Stimulated activated CD4-positive, alpha-beta T cell treated with anti-CD3 and anti-CD28 coated beads, Interleukin-4, amount 100 ng/mL, for 4 hours (primary cell): ENCODE measurements at places on chromosomes 3 and 15.

GRCh38 chr3:195540027-195540426, 3.1 kb downstream of the PPP1R2 start:
- DNase-seq: no peak

DNA sequence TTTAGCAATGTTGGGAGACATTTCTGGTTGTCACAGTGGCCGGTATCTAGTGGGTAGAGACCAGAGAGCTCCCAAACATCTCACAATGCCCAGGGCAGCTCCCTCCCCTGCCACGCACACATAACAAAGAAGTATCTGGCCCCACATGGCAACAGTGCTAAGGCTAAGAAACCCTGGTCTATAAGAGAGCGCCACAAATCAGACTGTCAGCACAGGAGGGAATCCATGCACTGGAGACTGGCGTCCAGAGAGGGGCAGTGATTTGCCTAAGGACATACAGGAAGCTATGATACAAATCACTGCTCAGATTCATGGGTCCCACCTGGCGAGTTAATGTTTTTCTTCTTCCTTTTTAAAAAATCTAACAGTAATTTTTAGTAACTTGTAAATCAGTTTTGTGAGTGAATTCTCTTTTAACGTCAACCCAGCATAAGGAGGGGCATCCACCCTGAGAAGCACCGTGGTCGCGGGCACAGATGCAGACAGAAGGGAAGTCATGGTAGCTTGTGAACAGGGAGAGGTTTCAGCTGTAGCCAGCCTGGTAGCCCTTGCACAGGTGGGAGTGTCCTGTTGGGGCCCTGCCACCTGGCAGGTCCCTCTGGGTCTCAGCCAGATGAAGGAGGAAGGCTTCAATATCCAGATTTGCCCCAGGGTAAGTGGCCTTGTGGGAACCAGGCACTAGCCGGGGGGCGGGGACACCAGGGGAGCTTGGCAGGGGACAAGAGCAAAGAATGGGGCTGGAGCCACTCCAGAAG, 8.7 kb downstream of the ISG20 start:
- DNase-seq: no peak

GRCh38 chr3:85710490-85710889, 751.7 kb downstream of the CADM2 start:
- DNase-seq: no peak

DNA sequence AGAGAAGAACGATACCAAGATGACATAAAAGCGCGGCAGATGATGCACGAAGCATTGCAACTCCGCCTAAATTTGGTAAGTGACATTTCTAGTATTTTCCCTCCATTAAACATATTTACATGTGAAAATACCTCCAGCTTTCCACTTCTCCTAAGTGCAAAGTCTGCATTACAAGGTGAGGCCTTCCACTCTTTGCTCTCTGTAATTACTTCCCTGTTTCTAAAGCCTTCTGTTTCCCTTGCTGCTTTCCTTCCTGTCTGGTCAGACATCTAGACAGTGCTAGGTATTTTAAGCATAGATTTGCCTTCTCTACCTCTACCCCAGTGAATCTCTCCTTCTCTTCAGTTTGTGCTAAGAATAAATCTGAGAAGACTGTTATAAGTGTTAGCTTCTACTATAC, 1.9 kb downstream of the P2RY12 start:
- DNase-seq: no peak

DNA sequence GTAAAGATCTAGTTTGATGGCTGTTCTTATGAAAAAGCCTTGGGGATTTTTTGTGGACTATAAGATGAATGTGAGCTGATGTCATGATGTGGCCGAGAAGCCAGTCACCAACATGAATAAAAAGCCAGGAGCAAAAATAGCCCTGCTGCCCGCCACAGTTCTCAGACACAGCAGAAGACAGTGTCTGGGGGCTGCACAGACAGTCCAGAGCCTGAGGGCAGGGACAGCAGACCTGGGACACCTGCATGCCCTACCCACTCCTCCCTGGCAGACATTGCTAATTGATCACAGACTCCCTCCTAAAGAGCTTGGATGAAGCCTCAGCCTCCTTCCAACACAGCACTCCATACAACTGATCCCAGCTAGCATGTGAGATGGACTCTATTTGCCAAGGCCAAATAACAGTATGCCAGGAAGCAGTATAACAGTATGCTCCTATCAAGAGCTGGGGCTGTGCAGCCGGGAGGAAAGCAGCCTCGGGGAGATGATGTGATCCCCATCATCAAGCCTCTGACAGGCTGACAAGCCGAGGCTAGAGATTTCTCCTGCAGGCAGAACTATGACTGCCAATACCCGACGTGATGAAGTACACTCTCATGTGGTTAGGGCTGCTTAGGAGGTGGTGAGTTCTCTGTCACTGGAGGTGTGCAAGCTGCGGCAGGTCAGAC, 105.4 kb upstream of the RPL32 start:
- DNase-seq: no peak

- no peak for DNase-seq
These were observed 1.1 kb downstream of the PARP6 start for GRCh38 chr15:72271221-72271620.

DNA sequence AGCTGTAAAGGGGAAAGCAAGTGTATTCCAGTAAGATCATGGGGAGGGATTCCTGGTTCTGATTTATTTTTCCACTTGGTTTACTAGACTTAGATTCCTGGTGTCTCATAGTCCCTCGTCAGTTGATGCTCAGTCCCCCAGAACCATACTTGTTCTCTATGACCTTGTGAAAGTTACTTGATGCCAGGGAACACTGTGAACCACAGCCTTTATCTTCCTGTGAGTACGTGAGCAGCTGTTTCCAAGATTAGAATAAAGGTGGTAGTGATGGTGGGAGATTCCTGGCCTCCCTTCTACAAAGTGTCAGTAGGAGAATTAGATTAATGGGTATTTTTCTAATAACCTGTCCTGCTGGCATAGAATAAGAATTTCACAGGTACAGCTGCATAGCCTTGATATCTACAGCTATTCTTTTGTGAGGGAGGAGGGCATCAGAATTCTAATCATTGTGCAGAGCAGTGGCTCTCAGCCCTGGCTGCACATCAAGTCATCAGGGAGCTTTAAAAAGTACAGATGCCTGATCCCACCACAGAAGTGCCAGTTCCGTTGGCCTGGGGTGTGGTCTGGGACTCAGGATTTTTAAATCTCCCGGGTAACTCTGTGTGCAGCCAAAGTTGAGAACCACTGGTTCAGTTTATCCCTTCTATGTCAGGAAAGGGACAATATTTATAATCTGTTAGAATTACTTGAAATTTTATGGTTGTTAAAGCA, 20.0 kb downstream of the GPD1L start:
- DNase-seq: no peak

- DNase-seq: no peak
These were observed 31.2 kb downstream of the CASR start for GRCh38 chr3:122214711-122215110.

DNA sequence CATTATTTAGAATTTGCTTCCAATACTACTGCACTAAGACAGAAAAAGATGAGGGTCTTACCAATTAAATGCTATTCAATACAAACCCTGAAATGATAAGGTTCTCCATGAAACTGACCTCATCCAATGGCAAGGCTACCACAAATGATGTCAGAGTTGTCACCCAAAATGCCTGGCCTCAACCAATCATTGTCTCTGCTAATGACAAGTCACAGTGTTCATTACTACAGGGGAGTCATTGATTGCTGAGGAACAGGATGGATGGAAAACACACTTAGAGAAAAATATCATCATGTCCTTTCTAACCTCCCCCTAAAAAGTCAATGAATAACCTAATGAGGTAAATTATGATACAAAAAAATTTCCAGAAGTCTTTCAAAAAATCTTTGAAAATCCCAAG, 91.0 kb downstream of the FOXP1 start:
- no peak for DNase-seq

DNA sequence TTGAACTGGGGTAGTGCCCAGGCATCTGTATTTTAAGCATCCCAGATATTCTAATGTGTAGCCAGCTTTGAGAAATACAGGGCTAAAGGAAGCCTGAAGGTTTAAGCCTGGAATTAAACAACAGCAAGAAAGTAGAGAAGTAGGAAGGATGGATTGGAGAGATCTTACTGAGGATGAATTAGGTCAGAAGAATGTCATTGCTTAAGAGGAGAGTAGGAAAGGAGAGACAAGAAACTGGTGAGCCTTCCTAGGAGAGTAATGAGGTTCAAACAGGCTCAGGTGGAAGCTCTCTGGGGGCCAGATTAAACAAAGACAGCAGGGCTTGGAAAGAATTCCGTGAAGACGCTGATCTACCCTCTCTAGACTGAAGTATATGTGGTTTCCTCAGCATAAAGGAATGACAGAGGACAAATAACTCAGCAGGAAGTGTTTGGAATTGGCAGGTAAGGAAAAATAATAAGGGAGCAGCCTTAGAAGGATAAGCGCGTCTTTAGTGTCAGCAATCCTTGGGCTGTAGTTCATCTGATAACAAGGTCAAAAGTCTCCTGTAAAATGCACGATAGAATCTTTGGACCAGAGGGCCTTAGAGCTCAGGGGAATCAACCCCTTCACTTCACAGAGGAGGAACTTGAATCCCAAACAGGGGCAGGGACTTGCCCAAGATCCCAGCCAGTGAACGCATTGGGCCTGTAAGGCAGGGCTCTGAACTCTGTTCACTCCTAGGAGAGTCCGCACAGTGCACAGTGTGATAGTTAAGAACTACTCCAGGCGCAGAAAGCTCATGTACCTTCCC, 90.9 kb downstream of the TP63 start:
- DNase-seq: no peak

- DNase-seq: no peak
These were observed 1043.6 kb downstream of the DIPK2A start for GRCh38 chr3:145015253-145015652.

DNA sequence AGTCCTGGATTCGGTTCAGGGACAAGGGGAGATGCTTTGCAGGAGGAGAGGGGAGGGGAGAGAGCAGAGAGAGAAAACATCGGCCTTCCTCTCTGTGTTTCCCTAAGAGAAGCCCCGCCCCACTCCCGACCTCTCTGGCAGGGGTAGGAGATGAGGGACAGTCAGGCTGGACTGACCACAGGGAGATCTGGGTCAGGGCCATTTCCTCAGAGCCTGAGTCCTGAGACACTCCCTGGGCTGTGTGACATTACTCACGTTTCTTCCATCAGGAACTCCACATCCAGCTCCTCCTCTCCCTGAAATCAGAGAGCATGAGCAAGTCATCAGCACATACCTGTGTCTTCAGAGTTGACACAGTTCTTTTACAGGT, 9.1 kb downstream of the PLA2G4D start:
- no peak for DNase-seq

DNA sequence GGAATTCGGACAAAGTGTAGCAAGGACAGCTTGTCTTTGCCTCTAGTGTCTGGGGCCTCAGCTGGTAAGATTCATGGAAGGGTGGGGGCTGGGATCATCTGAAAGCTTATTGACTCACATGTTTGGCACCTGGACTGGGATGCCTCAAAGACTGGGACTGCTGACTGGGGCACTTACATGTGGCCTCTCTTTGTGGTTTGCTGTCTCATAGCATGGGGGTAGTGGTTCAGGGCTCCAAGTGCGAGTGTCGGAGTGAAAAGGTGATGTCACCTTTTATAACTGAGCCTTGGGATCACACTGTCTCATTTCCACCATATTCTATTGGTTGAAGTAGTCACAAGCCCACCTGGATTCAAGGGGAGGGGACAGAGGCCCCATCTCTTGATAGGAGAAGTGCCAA, 6.8 kb downstream of the MFSD1 start:
- DNase-seq: no peak

DNA sequence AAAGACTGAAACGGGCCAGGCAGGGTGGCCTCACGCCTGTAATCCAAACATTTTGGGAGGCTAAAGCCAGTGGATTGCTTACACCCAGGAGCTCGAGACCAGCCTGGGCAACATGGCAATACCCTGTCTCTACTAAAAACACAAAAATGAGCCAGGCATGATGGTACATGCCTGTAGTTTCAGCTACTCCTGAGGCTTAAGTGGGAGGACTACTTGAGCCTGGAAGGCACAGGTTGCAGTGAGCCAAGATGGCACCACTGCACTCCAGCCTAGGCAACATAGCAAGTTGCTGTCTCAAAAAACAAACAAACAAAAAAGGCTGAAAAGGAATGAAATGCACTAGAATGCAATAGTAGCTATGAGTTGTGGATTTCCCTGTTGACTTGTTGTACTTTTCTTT, 94.7 kb downstream of the STAG1 start:
- no peak for DNase-seq

DNA sequence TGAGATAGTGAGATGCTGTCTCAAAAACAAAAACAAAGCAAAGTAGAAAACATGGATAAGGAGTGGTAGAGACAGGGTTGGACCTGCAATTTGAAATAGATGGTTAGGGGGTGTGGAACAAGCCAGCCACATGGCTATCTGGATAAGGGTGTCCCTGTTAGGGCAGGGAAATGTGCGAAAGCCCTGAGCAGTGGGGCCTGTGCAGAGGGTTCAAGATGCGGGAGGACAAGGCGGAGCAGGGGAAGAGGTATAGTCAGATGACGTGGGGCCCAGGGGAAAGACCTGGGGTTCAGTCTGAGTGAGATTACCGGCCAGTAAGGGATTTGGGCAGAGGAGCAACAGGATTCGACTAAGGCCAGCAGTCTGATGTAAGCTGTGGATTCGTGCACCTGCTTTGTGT, 18.4 kb upstream of the NR2E3 start:
- no peak for DNase-seq

DNA sequence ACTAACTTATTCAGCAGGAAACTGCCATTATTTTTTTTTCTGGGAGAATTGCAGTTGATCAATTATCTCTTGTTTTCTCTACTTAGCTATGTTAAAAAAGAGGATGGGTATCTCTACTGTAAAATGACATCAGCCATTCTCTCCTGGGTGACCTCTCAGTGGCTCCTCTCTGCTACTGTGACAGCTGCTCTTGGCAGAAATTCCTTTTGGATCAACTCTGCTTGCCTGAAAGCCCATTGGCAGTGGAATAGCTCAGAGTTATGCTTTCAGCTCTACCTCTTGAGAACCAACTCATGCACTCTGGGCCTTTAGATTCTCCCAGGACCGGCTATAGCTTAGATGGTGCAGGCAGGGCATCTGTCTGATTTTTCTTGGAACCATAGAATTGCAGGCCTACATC, 99.9 kb upstream of the GAP43 start:
- no peak for DNase-seq

DNA sequence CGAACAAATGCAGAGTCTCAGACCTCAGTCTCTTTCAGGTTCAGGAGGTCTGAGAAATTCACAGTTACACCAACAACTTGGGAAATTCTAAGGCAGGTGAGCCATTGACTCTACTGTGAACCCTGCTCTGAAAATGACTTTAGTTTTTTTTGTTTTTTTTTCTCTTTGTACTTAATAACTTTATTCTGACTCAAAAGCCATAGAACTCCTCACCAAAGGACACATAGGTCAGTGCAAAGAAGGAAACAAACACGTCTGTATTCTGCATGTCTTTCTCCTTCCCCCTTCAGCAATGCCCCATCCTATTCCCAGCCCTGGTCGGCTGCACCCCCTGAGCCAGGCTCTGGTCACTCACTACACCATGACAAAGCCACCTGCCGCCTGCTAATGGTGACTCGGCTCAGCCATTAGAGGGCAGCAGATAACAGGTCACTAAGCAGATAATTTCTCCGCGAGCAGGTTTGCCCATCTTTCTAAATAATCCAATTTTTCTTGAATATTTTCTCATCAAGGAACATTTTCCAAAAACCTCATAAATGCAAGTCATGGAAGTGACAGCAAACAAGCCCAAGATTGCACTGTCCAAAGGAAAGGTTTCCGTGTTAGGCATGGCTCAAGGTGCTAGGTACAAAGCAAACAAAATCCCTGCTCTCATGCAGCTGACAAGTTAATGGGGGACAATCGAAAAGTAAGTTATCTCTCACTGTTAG, 37.7 kb downstream of the TM4SF4 start:
- DNase-seq: no peak

- DNase-seq: no peak
These were observed 25.2 kb upstream of the GOLGA6C start for GRCh38 chr15:75232826-75233503.

GRCh38 chr3:143514874-143515273, 333.4 kb downstream of the SLC9A9 start:
- no peak for DNase-seq
